Kidney (tissue), 22 donors: ENCODE measurements at places on chromosomes 12 and 14.

- no peaks in the 10 kb centered on the region for H3K36me3 ChIP-seq
- H3K4me1 ChIP-seq = no peaks in the 10 kb centered on the region
- no peak overlapping the region for H3K4me3 ChIP-seq
These were observed 60.0 kb upstream of the GZMB start for GRCh38 chr14:24693983-24694382.

DNA sequence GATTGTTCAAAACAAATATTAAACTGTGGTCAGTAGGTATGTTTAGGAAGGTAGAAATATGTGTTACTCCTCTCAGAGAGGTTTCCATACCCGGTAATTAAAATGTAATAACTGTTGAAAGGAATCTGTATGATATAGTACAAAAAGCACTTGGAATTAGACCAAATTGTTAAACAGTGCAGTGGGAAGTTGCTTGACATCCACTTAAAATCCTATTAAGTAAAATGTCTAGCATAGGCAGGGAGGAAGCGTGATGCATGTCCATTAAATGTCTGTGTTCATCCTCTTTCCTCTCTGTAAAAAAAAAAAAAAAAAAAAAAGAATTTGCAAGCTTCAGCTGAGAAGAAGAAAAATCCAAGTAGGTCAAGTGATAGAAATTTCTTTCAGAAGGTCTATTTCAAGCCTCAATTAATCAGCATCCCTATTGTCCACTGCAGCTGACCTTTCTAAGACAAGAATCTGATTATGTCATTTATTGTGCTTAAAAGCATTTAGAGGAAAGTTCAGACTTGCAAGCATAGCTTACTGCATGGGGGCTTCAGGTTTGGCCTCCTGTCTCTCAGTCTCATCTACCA, 265.6 kb upstream of the RGS6 start:
- H3K4me3 ChIP-seq = no peak overlapping the region
- DNase-seq = no peak
- no peak overlapping the region for H3K27ac ChIP-seq
- H3K36me3 ChIP-seq = peaks cover 6% of the 10 kb centered on the region

DNA sequence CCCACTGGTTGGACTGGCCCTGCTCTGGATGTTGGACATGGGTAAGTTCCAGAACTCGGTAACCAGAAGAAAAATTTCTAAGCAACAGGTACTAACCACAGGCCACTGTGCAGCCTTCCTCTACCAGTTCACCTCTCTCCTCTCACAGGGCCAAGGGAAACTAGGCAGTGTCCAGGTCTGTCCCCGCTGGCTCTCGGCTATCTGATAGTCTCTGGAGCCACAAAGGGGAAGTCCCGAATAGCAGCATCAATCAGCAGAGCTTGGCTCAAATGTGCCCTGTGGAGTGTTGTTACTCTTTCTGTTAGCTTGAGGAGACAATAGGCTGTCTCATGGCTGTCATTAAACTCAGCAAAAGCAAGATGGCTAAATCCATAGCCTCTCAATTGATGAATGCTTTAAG, 73.2 kb downstream of the TSPAN11 start:
- H3K27me3 ChIP-seq = no peaks in the 10 kb centered on the region
- H3K4me3 ChIP-seq = no peak overlapping the region
- no peaks in the 10 kb centered on the region for H3K36me3 ChIP-seq
- no peaks in the 10 kb centered on the region for H3K4me1 ChIP-seq
- peak; percentile 14 for DNase-seq
- H3K27ac ChIP-seq = no peak overlapping the region

GRCh38 chr14:91397965-91398591, 19.5 kb downstream of the CCDC88C start:
- no peaks in the 10 kb centered on the region for H3K27me3 ChIP-seq
- no peak overlapping the region for H3K4me3 ChIP-seq
- H3K36me3 ChIP-seq = no peaks in the 10 kb centered on the region
- peaks cover 26% of the 10 kb centered on the region for H3K4me1 ChIP-seq
- no peak overlapping the region for H3K27ac ChIP-seq

- H3K4me1 ChIP-seq = peaks cover 3% of the 10 kb centered on the region
- no peak overlapping the region for H3K27ac ChIP-seq
- no peak overlapping the region for H3K4me3 ChIP-seq
- no peak for DNase-seq
- no peaks in the 10 kb centered on the region for H3K27me3 ChIP-seq
- no peaks in the 10 kb centered on the region for H3K36me3 ChIP-seq
These were observed 6.0 kb upstream of the DACT1 start for GRCh38 chr14:58631732-58632131.

- H3K27ac ChIP-seq = peak overlapping the region; percentile 98
- DNase-seq = peak; percentile 93
- peaks cover 13% of the 10 kb centered on the region for H3K36me3 ChIP-seq
- H3K27me3 ChIP-seq = no peaks in the 10 kb centered on the region
These were observed 458 bp downstream of the KHNYN start for GRCh38 chr14:24430143-24430681.

DNA sequence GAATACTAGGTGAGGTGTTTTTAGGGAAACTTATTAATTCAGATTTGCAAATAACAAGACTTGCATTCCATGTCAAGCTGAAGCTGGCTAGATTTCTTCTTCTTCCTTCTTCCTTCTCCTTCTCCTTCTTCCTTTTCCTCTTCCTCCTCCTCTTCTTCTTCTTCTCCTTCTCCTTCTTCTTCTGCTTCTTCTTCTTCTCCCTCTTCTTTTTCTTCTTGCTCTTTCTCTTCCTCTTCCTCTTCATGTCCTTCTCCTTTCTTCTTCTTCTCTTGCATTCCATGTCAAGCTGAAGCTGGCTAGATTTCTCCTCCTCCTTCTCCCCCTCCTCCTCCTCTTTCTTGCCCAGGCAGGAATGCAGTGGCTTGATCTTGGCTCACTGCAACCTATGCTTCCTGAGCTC, 297.8 kb downstream of the PRKD1 start:
- no peak for DNase-seq
- no peaks in the 10 kb centered on the region for H3K27me3 ChIP-seq
- no peak overlapping the region for H3K4me3 ChIP-seq
- no peak overlapping the region for H3K27ac ChIP-seq
- H3K4me1 ChIP-seq = no peaks in the 10 kb centered on the region

DNA sequence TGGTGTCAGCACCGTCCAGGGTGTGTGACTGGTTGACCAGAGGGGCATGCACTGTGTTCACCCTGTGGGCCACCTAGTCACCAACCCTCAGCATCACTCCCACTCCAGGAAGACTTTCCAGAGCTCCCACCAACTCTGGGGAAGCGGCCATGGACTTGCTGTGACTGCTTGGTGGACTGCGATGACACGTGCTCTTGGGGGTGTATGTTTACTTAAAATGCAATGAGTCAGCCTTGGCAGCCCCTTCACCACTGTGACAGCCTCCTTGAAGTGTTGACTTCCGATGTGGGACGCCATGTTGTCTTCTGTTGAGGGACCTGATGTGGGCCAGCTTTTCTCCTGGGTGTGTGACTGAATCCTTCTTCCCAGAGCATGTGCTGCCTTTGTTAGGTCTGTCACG, 151.1 kb upstream of the RTL1 start:
- H3K4me3 ChIP-seq = no peak overlapping the region
- no peaks in the 10 kb centered on the region for H3K4me1 ChIP-seq
- H3K27me3 ChIP-seq = no peaks in the 10 kb centered on the region
- peak; percentile 40 for DNase-seq
- H3K36me3 ChIP-seq = no peaks in the 10 kb centered on the region

- H3K27ac ChIP-seq = no peak overlapping the region
- H3K27me3 ChIP-seq = no peaks in the 10 kb centered on the region
- no peaks in the 10 kb centered on the region for H3K4me1 ChIP-seq
- no peaks in the 10 kb centered on the region for H3K36me3 ChIP-seq
These were observed 272.4 kb upstream of the RTL1 start for GRCh38 chr14:101175731-101176534.
